Parietal lobe (tissue), 2 donors: ENCODE measurements at places on chromosomes 16 and 17. TPM values are rescaled to one million over a fixed set of nuclear protein-coding genes. Genes with fewer than 3 reads are reported as not detected.

KRTAP1-1 gene
- total RNA-seq, result not detected

RNF227 gene
- 7.5 TPM for total RNA-seq

RRAD gene
- total RNA-seq, result 0.63 TPM

CCL1 gene
- not detected for total RNA-seq

ZPBP2 gene
- total RNA-seq, result not detected

RAP1GAP2 gene
- total RNA-seq, result 49.1 TPM

ATP2A3 gene
- 3.8 TPM for total RNA-seq

HOXB4 gene
- total RNA-seq, result not detected

MYH8 gene
- total RNA-seq, result not detected

PPP1R1B gene
- 16.3 TPM for total RNA-seq

EDC4 gene
- 67.0 TPM for total RNA-seq

BRIP1 gene
- 7.5 TPM for total RNA-seq

PHAF1 gene
- 36.3 TPM for total RNA-seq

C16orf46 gene
- total RNA-seq, result 3.1 TPM

HS3ST3A1 gene
- total RNA-seq, result 0.31 TPM

XYLT1 gene
- total RNA-seq, result 84.8 TPM

EME1 gene
- 3.4 TPM for total RNA-seq

CACNG4 gene
- 62.3 TPM for total RNA-seq

SCGB1C2 gene
- not detected for total RNA-seq

CCL3 gene
- total RNA-seq, result 2.8 TPM

PAM16 gene
- total RNA-seq, result 21.0 TPM

DDX28 gene
- total RNA-seq, result 8.8 TPM

CD300E gene
- not detected for total RNA-seq

KLHDC4 gene
- 59.8 TPM for total RNA-seq

SLC52A1 gene
- total RNA-seq, result not detected

OTOP2 gene
- total RNA-seq, result not detected

DNAI2 gene
- not detected for total RNA-seq

GAST gene
- total RNA-seq, result not detected

VAT1 gene
- 77.3 TPM for total RNA-seq

SYNGR3 gene
- 67.9 TPM for total RNA-seq

PRSS53 gene
- 8.1 TPM for total RNA-seq

CEP95 gene
- total RNA-seq, result 188 TPM

KRT15 gene
- not detected for total RNA-seq

TBC1D3K gene
- 0.31 TPM for total RNA-seq

LITAFD gene
- not detected for total RNA-seq

PRSS8 gene
- not detected for total RNA-seq

AHSP gene
- 45.7 TPM for total RNA-seq

NXPH3 gene
- 22.2 TPM for total RNA-seq

CHTF8 gene
- 43.5 TPM for total RNA-seq

C17orf113 gene
- total RNA-seq, result 4.7 TPM

C1QTNF8 gene
- 0.63 TPM for total RNA-seq

DUSP14 gene
- total RNA-seq, result 12.2 TPM

PPP1R27 gene
- not detected for total RNA-seq

HASPIN gene
- 1.3 TPM for total RNA-seq

NATD1 gene
- 2.8 TPM for total RNA-seq
